ENCODE measurements at places on chromosomes 16 and 17. TPM values are rescaled to one million over a fixed set of nuclear protein-coding genes. Genes with fewer than 3 reads are reported as not detected.

The VTN gene
- total RNA-seq: 0.29 TPM

The CD79B gene
- total RNA-seq: not detected

The GLP2R gene
- not detected for total RNA-seq

The RASD1 gene
- 2.1 TPM for total RNA-seq

The DHRS7C gene
- not detected for total RNA-seq

Measured in myometrial cell (primary cell).